Vein endothelial cell (primary cell): ENCODE measurements at places on chromosomes 2 and 18. TPM values are rescaled to one million over a fixed set of nuclear protein-coding genes. Genes with fewer than 3 reads are reported as not detected.

Gene FSHR
- total RNA-seq: not detected in 2 replicates

Gene CNNM4
- total RNA-seq: 3.9 and 4.5 TPM in 2 replicates

Gene DSC3
- total RNA-seq: 0.10 and 0.33 TPM in 2 replicates

Gene C2orf66
- under 0.01 and 0.38 TPM in 2 replicates for total RNA-seq

Gene EVX2
- not detected in 2 replicates for total RNA-seq
